ENCODE measurements at places on chromosomes 12 and 14.
A peak's percentile ranks its signal among the peaks of the same experiment; 100 is the strongest.

GRCh38 chr12:57852620-57853500 is 6.3 kb upstream of the CTDSP2 start:
- no peak for DNase-seq

DNA sequence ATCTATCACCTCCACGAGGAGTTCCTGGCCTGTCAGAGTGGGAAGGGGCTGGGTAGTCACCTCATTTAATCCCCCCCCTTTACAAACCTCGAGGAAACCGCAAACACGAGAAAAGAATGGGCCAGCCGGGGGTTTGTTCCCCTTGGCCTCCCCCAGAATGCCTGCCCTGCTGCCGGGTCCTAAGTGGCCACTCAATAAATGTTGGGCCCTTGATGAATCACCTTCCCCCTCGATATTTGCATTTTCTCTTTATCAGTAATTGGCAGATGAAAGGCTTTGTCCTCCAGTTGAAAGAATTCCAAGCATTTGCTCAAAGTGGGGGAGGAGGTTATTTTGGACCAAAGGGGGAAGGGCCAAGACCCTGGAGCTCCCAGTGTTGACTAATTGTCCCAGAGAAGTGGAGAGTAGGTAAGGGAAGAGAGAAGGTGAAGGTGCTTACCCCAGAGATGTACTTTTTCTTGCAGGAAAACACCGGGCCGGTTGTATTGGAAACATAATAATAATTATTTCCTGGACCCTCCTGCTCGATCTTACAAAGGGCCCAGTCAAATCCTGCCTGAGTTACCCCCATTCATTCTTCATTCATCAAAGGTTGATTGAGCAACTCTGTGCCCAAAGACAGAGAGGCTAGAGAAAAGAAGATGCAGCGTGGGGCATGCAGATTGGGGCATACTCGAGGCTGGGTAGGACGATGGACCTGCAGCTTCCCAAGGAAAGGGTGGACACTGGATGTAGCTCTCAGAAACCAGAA is 1.9 kb upstream of the KDM2B start:
- no peak for DNase-seq

GRCh38 chr12:53811606-53812005 is 59.8 kb upstream of the CISTR start:
- DNase-seq = no peak

DNA sequence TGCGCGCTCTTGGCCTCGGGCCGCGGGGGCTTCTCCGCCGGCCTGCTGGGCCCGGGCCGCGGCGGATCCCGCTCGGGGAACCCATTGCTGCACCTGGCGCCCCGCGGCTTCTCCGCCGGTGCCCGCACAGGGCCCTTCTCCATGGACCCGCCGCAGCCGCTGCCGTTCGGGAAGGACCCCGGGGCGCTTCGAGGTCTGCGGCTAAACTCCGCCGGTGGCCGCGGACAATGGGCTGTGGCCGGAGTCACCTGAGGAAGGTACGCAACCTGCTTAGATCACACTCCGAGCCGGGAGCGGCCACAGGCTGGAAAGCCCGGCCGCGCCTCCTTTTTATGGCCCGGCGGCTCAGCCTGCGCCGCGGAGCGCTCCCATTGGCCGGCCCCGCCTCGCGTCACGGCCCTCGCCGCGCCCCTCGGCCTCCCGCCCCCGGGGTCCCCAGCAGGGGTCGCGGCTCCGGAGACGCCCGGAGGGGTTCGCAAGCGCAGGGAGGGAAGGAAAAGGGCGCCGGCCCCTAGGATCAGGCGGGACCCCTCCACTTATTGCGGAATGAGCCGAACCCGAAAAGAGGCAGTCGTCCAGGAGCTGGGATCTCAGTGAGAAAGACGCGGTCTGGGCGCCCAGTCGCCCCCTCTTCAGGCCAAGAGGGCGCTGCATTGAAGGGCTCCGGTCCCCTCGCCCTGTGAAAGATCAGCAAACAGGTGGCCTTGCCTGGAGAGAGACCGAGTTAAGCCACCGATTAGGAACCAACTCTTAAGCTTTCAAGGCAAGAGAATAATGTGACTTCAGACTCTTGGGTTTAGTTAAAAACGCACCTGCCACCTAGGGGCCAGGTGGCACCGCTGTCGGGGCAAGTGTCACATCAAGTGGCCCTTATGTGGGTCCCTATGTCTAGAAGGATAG is at the start of gene GCH1:
Gene GCH1, minus strand, starts transcription at position 306 of the 900 bp plus-strand sequence. Its CDS starts 163 bp downstream, at position 143.
- peak; percentile 76 for DNase-seq

DNA sequence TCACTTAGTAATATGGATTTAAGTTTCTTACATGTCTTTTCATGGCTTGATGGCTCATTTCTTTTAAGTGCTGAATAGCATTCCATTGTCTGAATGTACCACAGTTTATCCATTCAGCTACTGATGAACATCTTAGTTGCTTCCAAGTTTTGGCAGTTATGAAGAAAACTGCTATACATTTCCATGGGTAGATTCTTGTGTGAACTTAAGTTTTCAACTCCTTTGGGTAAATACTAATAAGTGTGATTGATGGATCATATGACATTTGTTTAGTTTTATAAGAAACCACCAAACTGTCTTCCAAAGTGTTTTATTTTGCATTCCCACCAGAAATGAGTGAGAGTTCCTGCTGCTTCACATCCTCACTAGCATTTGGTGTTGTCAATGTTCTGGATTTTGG is 119.2 kb downstream of the NAV3 start:
- DNase-seq = no peak

- DNase-seq = no peak
Observed at GRCh38 chr12:11668611-11669010, 19.1 kb downstream of the ETV6 start.

DNA sequence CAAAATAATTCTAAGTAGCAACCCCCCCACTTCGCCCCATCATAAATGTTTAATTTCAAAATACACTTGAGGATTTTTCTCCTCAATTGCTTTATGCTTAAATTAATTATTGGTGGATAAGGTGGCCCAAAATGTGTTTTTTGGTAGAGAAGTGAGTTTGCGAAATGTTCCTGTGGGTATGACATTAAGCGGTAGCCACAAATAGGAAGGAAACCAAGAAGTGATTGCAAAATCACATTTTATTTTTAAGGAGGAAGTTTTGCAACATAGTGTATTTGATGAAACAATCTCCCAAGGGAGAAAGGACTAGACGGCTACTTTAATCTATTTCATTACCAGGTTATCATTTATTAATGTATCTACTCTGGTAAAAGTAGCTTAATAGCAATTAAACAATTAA is 25.5 kb downstream of the SLC25A3 start:
- DNase-seq = no peak

GRCh38 chr14:105248368-105249181 is at the start of gene BTBD6:
Gene BTBD6, plus strand, starts transcription at chr14:105248533. Its CDS starts 179 bp downstream, at chr14:105248712.
- DNase-seq = peak; percentile 91

GRCh38 chr12:87304406-87304805 is 724.8 kb downstream of the C12orf50 start:
- DNase-seq = no peak

DNA sequence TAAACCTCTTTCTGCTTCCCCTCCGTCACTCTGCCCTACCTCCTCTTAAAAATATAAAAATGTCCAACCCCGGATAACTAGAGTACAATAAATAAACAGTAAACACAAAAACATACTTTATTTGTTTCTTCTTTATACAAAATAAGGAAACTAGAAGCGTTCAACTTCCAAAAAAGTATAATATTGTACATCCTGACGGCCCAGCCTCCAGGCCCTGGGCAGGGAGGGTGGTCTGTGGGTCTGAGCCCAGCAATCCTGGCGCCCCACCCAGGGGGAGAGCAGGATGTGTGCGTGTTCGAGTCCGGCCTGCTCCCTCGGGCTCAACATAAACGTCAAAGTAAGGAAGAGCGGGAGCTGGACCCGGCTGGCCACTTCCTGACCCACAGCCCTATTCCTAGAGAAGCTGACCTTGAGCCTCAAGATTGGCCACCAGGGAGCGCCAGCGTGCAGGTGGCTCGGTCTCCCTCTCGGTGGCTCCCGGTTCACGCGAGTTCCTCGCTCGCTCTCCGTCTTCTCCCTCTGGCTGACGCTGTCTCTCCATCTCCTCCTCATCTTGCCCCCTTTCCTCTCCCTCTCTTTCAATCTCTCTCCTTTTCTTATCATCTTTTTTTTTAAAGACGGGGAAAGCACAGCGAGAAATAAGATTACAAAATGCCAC is 9.4 kb downstream of the LHX5 start:
- DNase-seq = peak; percentile 83

DNA sequence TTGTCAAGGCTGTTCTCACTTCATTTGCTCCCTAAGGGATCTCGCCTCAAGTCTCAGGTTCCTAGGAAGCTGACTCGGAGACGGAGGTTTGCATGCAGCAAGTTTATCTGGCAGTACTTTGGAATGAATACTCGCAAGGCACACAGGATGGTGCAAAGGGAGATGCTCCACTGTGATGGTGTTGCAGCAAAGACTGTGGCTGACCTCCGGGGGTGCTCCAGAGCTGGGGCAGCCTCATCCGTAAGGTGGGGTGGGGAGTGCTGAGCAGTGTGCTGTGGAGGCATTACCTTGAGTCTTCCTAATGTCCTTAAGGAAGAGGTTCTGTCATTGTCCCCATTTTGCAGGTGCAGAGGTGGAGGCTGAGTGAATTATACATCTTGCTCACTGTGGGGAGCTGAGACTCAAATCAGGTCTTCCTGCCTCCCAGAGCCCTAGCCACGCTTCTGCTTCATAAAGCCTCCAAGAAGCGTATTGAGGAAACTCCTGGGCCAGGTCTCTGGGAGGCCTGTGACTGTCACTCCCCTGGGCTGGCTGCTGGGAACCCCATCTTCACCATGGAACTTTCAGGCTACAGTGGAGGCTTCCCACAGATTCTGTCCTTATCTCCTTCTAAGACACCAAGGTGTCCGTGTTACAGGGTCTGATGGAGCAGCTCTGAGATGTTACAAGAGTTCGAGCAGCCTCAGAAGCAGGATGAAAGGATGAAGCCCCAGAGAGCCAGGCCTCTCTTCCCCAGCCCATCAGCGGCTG is 39.5 kb downstream of the GALNT16 start:
- peak; percentile 27 for DNase-seq

- DNase-seq = no peak
Observed at GRCh38 chr12:32477714-32478113, 78.4 kb downstream of the FGD4 start.

- no peak for DNase-seq
Observed at GRCh38 chr12:113823016-113823415, 143.1 kb downstream of the RBM19 start.

DNA sequence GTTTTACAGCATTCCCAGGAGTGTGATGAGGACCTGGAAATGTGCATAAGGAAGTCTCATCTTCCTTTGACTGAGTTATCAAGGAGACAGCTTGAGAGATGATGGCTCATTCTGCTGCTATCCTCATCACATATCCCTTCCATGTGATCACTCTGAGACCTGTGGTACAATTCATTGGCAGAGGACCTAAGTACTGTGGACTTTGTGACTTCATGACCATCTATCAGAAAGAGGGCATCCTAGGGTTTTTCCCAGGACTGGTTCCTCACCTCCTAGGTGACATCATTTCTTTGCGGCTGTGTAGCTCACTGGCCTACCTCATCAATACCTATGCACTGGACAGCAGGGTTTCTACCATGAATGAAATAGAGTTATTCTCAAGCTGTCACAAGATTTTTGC is 172.1 kb upstream of the PLEKHG7 start:
- no peak for DNase-seq

- no peak for DNase-seq
Observed at GRCh38 chr14:60163693-60164092, 1.5 kb downstream of the DHRS7 start.

- DNase-seq = no peak
Observed at GRCh38 chr14:103492156-103492925, 30.3 kb downstream of the CKB start.

GRCh38 chr12:2243275-2243674 is 190.5 kb downstream of the CACNA1C start:
- no peak for DNase-seq

DNA sequence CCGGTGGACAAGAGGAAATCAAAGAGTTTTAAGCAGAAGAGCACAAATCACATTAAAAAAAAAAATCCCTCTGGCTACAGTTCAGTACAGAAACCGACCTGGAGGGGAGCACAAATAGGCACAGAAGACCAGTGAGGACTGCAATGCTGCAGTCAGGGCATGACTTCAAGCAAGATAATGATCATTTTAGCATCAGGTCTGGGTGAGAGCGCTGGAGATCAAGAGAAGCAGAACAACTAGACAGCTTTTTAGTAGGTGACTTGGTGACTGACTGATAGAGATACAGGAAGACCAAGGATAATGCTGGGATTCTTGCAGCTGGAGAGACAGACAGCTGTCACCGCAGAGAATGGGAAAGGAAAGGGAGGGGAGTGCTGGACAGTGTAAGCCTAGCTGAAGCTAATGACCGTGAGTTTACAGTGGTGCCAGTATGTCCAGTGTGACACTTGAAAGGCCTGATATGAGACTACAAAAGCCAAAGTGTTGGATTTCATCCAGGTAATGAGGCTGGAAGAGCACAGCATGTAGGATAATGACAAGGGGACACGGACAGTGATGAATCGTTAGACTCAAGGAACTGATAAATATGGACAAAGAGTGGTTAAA is 5.6 kb downstream of the NFYB start:
- DNase-seq = no peak

- DNase-seq = no peak
Observed at GRCh38 chr12:3697311-3697870, 55.5 kb downstream of the CRACR2A start.

- DNase-seq = peak; percentile 1
Observed at GRCh38 chr14:105883066-105884005, 357.0 kb downstream of the TMEM121 start.

Data from activated CD4-positive, alpha-beta T cell treated with anti-CD3 and anti-CD28 coated beads for 48 hours (primary cell).